Activated CD4-positive, alpha-beta T cell treated with anti-CD3 and anti-CD28 coated beads for 36 hours (primary cell): ENCODE measurements at places on chromosomes 7 and 10. TPM values are rescaled to one million over a fixed set of nuclear protein-coding genes. Genes with fewer than 3 reads are reported as not detected.

GRCh38 chr7:2763597-2763996 is 75.6 kb downstream of the AMZ1 start:
- H3K4me3 ChIP-seq = no peak overlapping the region
- H3K36me3 ChIP-seq = peaks cover under 1% of the 10 kb centered on the region

DNA sequence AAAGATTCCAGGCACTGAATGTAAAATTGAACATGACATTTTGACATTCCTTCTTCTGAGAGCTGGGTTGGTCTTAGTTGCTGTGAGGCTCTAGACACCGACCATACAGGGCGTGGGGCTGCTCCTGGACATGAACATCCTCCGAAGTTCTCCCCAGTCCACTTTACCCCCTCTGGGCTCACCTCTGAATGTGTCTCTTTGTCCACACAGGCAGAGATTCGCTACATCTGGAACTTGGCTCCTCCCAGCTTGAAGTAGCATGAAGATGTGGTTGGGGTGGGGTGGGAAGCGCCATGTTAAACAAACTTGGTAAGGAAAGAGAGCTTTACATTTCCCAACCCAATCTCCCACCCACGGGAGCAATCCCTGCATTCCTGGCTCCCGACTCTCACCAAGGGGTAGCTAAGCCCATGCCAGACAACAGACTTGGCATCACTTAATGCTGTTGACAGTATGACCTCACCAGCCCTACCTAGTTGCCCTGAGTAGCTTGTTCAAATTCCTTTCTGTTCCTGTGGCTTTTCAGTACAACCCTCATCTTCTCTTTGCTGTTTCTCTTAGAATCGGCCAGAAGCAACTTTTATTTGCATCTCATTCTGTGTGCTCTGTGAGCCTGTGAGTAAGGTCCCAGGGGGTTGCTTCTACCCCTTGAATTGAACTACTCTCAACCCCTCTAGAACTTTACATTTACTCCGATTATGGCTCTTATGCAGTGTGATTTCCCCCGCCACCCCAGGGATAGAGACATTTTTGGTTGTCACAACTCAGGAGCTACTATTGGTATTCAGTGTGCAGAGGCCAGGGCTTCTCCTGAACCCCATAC is 211.4 kb downstream of the SEC23IP start:
- H3K27ac ChIP-seq = no peak overlapping the region
- no peak overlapping the region for H3K4me3 ChIP-seq
- no peaks in the 10 kb centered on the region for H3K4me1 ChIP-seq
- DNase-seq = no peak
- H3K27me3 ChIP-seq = peaks cover 13% of the 10 kb centered on the region

DNA sequence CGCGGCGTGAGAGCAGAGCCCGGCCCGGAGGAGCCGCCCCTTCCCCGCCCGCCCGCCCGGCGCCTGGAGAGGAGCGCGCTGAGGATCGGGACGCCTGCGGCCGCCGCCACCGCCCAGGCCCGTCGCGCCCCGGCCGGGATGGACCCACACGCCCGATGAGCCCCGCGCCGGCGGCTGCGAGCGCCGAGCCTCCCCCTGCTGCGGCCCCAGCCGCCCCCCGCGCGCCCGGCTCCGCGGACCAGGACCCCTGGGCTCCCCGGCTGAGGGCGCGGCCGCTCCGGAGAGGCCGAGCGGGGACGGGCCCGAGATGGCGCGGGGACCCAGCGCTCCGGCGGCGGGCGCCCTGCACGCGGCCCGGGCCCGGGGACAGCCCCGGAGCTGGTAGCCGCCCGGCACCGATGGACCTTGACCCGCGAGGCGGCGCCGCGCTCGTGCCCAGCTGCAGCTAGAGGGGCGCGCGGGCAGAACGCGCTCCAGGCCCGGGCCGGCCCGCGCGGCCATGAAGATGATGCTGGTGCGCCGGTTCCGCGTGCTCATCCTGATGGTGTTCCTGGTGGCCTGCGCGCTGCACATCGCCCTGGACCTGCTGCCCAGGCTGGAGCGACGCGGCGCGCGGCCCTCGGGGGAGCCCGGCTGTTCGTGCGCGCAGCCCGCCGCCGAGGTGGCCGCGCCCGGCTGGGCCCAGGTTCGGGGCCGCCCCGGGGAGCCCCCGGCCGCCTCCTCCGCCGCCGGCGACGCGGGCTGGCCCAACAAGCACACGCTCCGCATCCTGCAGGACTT is 520 bp downstream of the FAM20C start:
- no peak for DNase-seq
- H3K27me3 ChIP-seq = peaks cover 36% of the 10 kb centered on the region
- H3K4me3 ChIP-seq = no peak overlapping the region
- peaks cover 3% of the 10 kb centered on the region for H3K4me1 ChIP-seq

SNCG gene
- total RNA-seq = not detected

GRCh38 chr7:68604541-68604940 is 993.7 kb upstream of the AUTS2 start:
- H3K4me3 ChIP-seq = no peak overlapping the region
- no peaks in the 10 kb centered on the region for H3K4me1 ChIP-seq
- H3K27me3 ChIP-seq = no peaks in the 10 kb centered on the region
- DNase-seq = no peak
- no peak overlapping the region for H3K27ac ChIP-seq

DNA sequence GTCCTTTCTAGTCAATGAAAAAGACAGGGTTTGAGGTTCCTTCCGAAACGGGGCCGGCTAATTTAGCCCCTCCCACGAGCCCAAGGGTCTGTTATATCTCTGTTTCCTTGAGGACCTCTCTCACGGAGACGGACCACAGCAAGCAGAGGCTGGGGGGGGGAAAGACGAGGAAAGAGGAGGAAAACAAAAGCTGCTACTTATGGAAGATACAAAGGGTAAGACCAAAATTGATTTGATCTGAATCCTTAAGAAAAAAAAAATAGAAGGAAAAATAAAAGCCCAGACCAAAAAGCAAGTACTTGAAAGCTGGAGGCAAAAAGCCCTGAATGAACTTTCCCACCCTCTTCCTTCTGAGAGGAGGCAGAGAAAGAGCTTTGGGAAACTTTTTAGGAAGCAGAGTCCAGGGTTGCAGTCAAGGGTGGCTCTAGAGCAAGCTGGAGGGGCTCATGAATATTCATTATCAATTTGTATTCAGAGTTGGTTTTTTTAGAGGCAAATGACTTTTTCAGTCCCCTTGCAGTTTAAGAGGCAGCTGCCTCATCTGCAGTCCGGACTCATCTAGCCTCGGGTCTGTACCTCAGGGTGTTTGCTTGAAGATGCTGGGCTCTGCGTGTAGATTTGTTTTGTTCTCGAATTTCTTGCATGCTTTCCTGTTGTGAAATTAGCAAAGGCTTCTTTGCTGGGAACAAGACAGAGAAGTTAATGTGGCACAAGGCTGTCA is at the start of gene ENTPD1:
ENTPD1 (plus strand) TSS at position 123 of the 721 bp plus-strand sequence; CDS start at position 200, 77 bp downstream.
- no peaks in the 10 kb centered on the region for H3K36me3 ChIP-seq
- no peak within 1 kb of the TSS for H3K4me3 ChIP-seq
- H3K4me1 ChIP-seq = peaks cover 3% of the 10 kb centered on the region
- DNase-seq = no peak
- H3K27ac ChIP-seq = no peak within 1 kb of the TSS

CYP3A5 gene
- not detected for total RNA-seq

NEUROD6 gene
- not detected for total RNA-seq

MSS51 gene
- total RNA-seq = 2.4 TPM

AGBL3 gene
- total RNA-seq = 2.1 TPM

GRCh38 chr7:139699640-139700504 is 77.9 kb downstream of the HIPK2 start:
- H3K27me3 ChIP-seq = no peaks in the 10 kb centered on the region
- DNase-seq = peak; percentile 53
- peak overlapping the region; percentile 40 for H3K27ac ChIP-seq
- peaks cover 36% of the 10 kb centered on the region for H3K4me1 ChIP-seq

DNA sequence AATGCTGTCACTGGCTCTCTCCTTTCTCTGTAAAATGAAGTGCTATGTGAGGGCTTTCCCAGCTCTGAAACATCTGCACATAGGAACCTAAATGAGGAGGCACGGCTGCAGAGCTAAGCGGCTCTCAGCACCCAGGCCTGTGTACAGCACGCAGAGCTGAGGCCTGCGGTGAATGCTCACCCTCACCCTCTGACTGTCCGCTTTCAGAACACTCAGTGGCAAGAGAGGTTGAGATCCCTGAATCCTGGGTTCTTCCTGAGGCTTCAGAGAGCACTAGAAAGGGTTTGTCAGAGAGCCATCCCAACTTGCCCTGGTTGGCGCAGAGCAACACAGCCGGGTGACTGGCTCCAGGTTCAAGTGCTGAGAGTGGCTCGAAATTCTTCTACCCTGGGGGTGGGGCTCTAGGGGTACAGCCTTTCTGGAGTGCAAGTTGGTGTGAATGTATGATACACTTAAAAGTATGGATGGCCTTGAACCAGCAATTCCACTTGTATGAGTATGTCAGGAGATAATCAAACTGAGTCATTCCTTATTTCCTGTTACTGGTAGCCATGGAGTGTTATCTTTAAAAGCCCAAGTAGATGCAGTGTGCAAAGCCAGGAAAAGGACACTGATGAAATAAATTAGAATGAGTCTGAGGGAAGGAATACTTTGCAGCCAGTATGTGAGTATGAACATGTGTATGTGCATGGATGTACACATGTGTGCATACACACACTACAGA is 1.7 kb upstream of the CCDC201 start:
- H3K27ac ChIP-seq = no peak overlapping the region
- no peak for DNase-seq
- H3K4me3 ChIP-seq = no peak overlapping the region

BLNK gene
- total RNA-seq = not detected

DNA sequence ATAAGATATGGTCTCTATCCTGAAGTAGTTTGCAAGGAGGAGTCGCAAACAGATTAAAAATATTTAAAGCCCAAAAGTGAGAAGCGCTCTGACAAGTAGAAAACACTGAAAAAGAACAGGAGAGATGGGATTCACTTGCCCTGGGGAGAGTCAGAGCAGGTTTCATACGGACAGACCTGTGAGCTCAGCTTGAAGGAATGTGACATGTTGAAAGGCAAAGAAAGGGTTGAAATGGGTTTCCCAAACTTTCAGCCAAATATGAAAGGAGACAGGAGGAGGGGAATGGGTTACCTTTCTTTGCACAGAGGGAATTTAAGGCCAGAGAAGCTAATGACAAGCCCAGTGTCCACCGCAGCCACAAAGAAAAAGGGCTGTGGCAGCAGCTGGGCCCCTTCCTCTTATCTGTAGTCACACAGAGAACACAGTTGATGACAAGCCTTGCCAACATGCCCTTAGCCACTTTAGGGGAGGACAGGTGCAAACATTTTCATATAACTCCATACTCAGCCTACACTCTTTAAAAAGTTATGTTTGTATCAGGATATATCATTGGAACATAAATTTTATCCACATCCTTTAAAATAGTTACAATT is 14.9 kb downstream of the HOXA1 start:
- H3K27ac ChIP-seq = no peak overlapping the region
- DNase-seq = no peak
- no peaks in the 10 kb centered on the region for H3K4me1 ChIP-seq
- H3K4me3 ChIP-seq = no peak overlapping the region

- H3K4me1 ChIP-seq = no peaks in the 10 kb centered on the region
- no peaks in the 10 kb centered on the region for H3K36me3 ChIP-seq
- no peak overlapping the region for H3K27ac ChIP-seq
- peaks cover 8% of the 10 kb centered on the region for H3K27me3 ChIP-seq
Measured at GRCh38 chr10:71086439-71087080, 125.8 kb upstream of the UNC5B start.

DNA sequence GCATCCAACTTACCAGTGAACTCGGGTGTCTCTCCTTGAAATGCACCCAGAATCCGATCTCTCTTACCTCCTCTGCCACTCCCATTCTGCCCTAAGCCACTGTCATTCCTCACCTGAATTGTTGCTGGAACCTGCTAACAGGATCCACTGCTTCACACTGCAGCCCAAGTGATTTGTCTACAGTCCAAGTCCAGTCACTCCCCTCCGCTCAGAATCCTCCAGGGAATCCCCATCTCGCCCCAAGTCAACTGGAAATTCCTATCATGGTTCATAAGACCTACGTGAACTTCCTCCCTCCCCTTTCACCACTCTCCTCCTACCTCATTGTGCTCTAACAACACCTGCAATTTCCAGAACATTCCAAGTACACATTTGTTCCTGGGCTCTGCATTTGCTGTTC is 91.3 kb downstream of the SCRN1 start:
- H3K4me1 ChIP-seq = no peaks in the 10 kb centered on the region
- no peak for DNase-seq
- peaks cover 13% of the 10 kb centered on the region for H3K27me3 ChIP-seq
- H3K27ac ChIP-seq = no peak overlapping the region
- no peak overlapping the region for H3K4me3 ChIP-seq

MRLN gene
- total RNA-seq = not detected

- peaks cover 5% of the 10 kb centered on the region for H3K27me3 ChIP-seq
- no peak for DNase-seq
- H3K4me3 ChIP-seq = no peak overlapping the region
- no peak overlapping the region for H3K27ac ChIP-seq
- no peaks in the 10 kb centered on the region for H3K4me1 ChIP-seq
Measured at GRCh38 chr7:94375691-94376090, 19.0 kb upstream of the COL1A2 start.

LRRC18 gene
- not detected for total RNA-seq

DNA sequence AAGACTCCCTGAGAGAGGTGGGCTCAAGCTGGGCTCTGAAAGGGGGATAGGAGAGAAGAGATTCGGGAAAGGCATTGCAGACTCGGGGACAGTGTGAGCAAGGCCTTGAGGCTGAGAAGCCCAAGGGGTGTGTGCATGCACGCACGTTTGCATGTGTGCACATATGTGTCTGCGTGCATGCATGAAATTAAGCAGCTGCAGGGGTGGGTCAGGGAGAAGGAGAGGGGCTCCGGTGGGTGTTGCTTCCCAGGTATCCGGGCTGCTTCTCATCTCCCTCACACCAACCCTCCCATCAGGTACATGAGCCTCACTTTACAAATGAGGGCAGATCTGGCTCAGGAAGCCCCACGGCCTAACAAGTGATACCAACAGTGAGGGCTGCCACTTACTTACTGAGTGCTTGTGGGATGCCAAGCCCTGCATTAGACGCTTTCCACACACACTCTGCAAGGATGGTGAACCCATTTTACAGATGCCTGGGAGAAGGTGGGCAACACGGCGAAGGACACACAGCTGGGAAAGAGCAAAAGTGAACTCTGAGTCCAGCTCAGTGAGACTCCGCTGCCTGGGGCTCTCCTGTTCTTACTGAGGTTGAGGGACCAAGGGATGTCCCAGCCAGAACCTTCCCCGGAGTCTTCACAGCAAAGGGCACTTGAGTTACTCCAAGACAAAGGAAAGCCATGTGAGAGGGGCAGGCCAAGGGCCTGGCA is 26.4 kb downstream of the ZCCHC24 start:
- no peak overlapping the region for H3K4me3 ChIP-seq
- no peak for DNase-seq
- H3K27me3 ChIP-seq = no peaks in the 10 kb centered on the region
- no peaks in the 10 kb centered on the region for H3K4me1 ChIP-seq
- no peak overlapping the region for H3K27ac ChIP-seq
- no peaks in the 10 kb centered on the region for H3K36me3 ChIP-seq

ZNF239 gene
- total RNA-seq = 2.4 TPM

DNAJC12 gene
- total RNA-seq = 7.0 TPM

SRRT gene
- total RNA-seq = 253 TPM

- H3K4me1 ChIP-seq = peaks cover 5% of the 10 kb centered on the region
- H3K36me3 ChIP-seq = no peaks in the 10 kb centered on the region
- peak; percentile 34 for DNase-seq
- no peak overlapping the region for H3K27ac ChIP-seq
- no peaks in the 10 kb centered on the region for H3K27me3 ChIP-seq
Measured at GRCh38 chr7:106915873-106916272, 50.8 kb downstream of the PIK3CG start.

GRCh38 chr7:27631391-27631790 is 31.3 kb downstream of the HIBADH start:
- H3K4me1 ChIP-seq = peaks cover 11% of the 10 kb centered on the region
- H3K27ac ChIP-seq = no peak overlapping the region
- H3K4me3 ChIP-seq = no peak overlapping the region
- DNase-seq = no peak
